RKO (cell line): ENCODE measurements at places on chromosomes 6 and 20.

GRCh38 chr6:152973916-152974315, 8.9 kb downstream of the FBXO5 start:
- DNase-seq = no peak

DNA sequence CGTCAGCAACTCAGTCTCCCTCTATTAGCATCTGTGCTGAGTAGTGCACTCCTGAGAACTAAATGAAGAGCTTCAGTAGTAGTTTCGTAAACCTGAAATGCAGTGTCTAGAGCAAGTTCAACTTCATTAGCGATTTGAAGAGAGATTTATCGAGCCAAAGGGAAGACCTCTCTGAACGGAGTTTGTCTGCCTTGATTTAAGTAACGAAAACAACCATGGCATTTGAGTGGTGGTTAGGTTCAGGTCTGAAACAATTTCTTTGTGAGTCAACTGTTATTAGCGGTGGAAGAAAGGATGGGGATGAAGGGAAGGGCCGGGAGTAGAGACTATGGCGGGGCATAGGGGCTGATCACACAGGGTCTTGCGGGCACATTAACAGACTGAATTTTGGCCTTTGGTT, 150.5 kb downstream of the BCAS1 start:
- DNase-seq = no peak

DNA sequence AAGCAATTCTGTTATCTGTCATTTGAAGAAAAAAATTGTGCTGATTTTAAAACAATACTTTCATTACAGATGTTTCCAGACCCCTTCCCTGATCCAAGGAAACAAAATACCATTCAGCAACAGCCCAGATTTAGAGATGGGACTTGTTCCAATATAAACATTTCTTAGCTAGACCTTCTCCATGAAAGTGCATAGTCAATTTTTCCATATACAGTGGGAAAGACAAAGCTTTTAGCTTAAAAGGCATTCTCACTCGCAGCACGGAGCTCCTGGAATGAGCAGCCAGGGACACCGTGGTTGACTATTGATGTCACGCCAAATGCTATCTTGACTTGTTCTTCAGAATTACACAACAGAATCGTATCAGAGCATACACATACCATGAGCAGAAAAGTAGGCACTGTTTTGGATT, 21.5 kb downstream of the LAMA4 start:
- no peak for DNase-seq

DNA sequence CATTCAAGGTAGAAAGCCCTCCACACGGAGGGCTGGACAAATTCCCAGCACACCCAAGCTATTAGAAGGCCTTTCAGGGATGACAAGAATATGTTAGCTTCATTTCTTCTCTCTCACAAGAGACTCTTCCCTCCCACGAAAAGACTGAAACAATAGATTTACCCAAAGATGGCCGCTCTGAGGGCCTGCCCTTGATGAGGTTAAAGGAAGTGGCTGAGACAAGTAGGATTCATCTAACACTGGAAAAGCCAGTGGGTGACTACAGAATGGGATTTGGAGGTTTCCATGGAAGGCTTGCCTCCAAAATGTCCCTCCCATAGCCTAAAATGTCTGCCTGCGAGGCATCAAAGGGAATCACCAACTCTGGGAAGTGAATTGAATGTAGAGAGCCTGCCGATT, 277.6 kb downstream of the CLIC5 start:
- DNase-seq = no peak

- no peak for DNase-seq
These were observed 54.2 kb downstream of the RALY start for GRCh38 chr20:34047917-34048316.

GRCh38 chr20:49854190-49854875, 41.7 kb downstream of the SLC9A8 start:
- DNase-seq = no peak

DNA sequence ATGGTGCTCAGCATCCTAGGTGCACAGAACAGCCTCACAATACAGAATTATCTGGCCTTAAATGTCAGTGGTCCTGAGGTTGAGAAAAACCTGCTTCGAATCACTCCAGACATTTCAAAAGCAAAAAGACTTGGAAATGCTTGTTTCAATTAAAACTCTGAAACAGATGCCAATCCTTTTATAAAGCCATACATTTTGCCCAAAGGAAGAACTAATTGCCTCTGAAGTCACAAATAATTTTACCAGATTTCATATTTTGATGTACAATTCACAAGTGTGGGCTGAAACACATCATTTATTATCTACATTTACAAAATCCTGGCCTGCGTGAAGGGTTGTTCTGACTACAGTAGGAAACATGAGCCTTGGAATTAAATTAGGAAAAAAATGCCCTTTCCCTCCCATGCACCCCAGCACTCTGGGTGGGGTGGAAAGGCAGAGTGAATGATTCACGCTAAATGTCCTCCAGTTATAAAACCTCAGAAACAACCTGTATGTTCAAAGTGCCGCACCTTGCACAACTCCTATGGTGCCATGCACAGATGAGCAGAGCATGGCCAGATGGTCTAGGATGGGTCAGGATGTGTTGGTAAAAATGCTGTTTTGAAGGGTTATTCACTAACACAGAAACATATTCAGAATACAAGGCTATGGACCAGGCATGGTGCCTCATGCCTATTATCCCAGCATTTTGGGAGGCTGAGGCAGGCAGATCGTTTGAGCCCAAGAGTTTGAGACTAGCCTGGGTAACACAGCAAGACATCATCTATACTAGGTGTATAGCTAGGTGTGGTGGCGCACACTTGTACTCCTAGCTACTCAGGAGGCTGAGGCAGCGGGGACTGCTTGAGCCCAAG, 87.0 kb downstream of the ZMYND8 start:
- no peak for DNase-seq
